ENCODE measurements at places on chromosomes 7 and 10.

GRCh38 chr7:8177109-8177933, 84.6 kb downstream of the ICA1 start:
- DNase-seq: no peak

- DNase-seq: no peak
Measured at GRCh38 chr7:99072126-99072525, 71.8 kb downstream of the SMURF1 start.

GRCh38 chr7:28862595-28863272, 95.4 kb downstream of the TRIL start:
- DNase-seq: no peak

DNA sequence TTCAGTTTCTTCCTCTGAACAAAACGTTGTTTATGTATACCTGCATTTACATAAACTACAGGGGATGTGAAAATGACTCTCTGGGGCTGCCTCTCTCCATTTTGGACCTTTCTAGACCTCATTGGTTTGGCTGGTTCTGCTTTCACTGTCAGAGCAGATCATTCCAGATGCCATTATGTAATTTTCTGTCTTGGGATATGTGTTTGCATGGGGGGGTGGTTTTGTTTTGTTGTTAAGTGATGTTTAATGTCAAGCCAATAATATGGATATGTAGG, 172.4 kb downstream of the LRRC4 start:
- no peak for DNase-seq

- no peak for DNase-seq
Measured at GRCh38 chr7:33185786-33186185, 56.4 kb downstream of the BBS9 start.

GRCh38 chr7:2214636-2215035, 18.1 kb downstream of the MAD1L1 start:
- peak; percentile 21 for DNase-seq

- no peak for DNase-seq
Measured at GRCh38 chr10:109945473-109946177, 22.3 kb upstream of the XPNPEP1 start.

GRCh38 chr10:26890956-26891355, 30.2 kb upstream of the ABI1 start:
- DNase-seq: peak; percentile 63

- no peak for DNase-seq
Measured at GRCh38 chr7:408751-409311, 110.8 kb downstream of the PDGFA start.

DNA sequence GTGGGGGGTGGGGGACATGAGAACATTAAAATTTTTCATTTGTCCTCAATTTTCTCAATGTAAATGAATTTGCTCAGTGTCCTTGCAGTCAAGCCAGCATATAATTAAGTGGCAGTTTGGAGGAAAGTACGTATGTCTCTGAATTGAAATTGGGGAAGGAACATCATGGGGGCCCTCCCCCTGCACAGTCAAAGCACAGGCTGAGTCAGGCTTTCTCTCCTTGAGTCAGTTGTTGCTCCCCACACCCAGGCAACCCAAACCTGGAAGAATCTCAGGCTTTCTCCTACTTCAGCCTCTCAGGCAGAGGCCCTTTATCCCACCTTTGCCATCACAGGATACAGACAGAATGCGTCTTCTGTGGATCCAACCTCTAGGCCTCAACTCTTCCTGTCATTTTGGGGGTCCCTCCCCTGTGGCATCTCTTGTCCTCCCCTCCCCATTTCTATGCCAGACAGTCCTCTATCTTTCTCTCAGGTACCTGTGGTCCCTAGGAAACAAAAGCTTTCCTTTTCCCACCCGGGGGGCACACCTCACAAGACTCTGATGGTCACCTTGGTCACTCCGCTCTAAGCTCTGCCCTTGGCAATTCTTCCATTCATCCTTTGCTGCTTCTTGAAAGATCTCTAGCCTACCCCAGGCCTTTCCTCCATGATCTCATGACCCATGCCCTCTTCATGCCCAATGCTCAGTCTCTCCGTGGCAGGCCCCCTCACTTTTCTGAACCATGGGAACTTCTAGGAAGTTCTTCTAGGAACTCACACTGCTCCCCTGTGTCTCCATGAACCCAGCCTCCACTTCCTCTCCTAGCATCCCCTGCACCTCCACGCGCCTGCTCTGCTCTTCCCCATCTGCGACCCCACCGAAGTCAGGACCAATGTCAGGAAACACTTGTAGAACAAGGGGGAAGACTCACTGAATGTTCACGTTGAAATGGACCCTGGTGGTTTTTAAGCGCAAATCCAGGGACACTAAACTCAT, 40.4 kb downstream of the CREB3L2 start:
- DNase-seq: no peak

DNA sequence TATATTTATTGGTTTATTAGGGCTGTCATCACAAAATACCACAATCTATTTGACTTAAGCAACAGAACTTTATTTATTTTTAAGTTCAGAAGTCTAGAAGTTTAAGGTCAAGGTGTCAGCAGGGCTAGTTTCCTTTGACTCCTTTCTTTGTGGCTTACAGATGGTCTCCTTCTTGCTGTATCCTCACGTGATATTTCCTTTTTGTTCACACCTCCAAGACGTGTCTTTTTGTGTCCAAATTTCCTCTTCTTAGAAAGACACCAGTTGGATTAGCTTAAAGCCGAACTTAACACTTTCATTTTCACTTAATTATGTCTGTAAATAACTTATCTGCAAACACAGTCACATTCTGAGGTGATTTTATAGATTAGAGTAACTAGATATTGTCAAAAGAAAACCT, 631.4 kb upstream of the POT1 start:
- DNase-seq: no peak

DNA sequence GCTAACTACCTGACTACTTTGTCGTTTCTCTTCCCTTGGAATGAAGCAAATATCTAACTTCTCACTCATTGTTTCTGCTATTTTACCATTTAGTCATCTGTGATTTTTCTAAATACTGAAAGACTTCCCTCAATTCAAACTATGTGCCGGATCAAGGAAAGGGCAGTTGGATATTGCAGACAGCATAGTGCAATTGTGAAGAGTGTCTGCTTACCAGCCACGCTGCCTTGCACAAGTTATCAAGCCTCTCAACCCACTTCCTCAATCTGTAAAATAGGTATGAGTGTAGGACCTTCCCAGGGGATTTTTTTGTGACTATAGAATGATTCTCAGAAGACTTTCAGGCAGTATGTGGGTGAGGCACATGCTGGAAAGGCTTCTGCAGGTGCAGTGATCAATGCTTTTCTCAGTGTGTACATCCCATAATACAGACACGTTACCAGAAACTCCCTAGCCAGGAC, 54.3 kb downstream of the EGFR start:
- no peak for DNase-seq

DNA sequence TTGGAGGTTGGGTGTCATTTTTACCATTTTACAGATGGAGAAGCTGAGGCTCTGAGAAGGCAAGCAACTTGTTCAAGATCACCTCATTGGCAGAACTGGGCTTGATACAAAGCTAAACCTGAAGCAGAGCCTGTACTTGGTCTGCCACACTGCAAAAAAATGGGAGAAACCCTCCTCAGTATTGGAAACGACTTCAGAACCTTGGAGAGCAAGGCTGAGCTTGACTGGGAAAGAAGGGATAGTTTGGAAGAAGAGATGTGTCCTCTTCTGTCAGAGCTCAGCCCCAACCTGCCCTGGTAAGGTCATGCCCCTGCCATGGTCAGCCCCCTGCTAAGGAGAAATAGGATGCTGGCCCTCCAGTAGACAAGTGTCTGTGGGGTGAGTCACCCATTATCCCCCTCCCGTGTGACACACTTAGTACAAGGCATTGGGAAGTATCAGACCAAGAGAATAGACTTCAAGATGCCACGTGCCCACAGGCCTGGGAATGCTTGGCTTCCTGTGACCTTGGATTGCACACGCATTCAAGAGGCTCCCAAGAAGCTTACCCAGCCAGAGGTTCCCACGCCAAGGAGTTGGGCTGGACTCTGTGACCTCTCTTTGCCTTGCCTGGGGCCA, 56.2 kb upstream of the SMNDC1 start:
- no peak for DNase-seq

DNA sequence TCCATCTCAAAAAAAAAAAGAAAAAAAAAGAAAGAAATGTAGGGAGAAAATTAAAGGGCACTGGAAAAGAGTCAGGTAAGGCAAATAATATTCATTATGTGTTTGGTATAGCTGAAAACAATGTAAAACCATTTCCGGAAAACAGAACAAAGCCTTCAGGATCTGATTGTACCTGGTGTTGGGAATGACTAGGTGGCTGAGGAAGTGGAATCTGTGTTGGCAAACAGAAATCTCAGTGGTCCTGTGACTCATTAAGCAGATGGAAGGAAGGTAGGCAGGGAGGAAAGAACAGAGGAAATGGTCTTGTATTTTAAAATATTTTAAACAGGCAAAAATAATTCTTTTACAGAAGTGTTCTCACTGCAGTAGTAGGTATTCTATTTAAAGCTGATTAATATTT, 55.7 kb upstream of the GATA3 start:
- DNase-seq: no peak

DNA sequence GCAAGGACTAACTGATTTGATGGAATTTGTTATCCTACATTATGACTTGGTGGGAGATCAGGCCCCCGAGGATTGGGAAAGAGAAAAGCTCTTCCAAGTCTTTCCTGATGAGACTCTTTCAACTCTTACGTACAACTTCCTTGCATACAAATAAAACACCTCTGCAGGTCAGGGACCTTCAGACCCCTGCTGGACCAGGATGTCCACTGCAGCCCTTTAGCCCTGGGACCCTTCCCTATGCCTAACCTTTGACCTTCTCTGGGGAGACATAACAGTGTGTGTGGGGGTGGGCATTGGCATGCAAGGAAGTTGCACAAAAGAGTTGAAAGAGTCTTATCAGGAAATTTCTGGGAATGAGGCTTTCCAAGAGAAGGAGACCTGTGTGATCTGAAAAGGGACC, 859.4 kb downstream of the TYW1 start:
- no peak for DNase-seq

- no peak for DNase-seq
Measured at GRCh38 chr10:127320176-127320575, 123.8 kb upstream of the INSYN2A start.

- no peak for DNase-seq
Measured at GRCh38 chr10:101559596-101560297, 28.3 kb downstream of the POLL start.

- no peak for DNase-seq
Measured at GRCh38 chr7:134985894-134986362, 380 bp upstream of the AGBL3 start.

- no peak for DNase-seq
Measured at GRCh38 chr10:28906415-28906814, 229.1 kb downstream of the BAMBI start.

All from stimulated activated naive CD8-positive, alpha-beta T cell treated with anti-CD3 and anti-CD28 coated beads, Interleukin-15, amount 100 ng/mL, for 72 hours (primary cell).